ENCODE measurements at places on chromosomes 13 and 19.

GRCh38 chr13:27118428-27119054 lies 53.1 kb downstream of the USP12 start:
- no peak for DNase-seq

- no peak for DNase-seq
Measured at GRCh38 chr19:40512110-40512472, 45.3 kb downstream of the SPTBN4 start.

GRCh38 chr19:1235625-1236538 lies 1.9 kb downstream of the CBARP start:
- DNase-seq = peak; percentile 73

DNA sequence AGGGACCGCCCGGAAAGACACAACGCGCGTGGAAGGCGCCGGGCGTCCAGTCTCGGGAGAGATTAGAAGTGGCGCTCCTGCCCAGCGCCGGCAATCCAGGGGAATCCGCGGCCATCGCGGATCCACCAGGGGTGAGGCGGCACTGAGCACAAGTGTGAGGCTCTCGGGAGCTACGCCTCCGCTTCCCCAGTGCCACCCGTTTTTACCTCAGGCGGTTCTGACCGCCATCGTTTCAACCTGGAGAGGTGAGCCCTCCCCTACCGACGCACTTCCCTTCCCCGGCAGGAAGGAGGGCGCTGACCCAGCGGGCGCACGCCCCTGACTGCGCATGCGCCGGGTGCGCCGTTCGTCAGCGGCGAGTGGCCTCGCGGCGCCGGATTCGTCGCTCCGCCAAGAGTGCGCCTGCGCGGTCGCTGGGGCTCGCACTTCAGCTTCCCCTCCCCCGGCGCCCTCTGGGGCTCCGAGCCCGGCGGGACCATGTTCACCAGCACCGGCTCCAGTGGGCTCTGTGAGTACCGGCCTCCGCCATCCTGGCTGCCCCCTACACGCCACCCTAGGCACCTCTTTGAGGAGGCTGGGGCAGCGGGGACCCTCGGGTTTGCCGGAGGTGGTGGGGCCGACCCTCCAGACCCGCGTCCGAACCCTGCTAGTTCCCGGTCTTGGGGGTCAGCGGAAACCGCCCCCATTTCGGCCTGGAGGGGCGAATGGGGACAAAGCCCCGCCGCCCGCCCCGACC lies at the start of gene UBAC2:
UBAC2 (plus strand) TSS at position 423 of the 736 bp plus-strand sequence; CDS start at position 478, 55 bp downstream.
- peak; percentile 89 for DNase-seq

- DNase-seq = peak; percentile 62
Measured at GRCh38 chr13:100363874-100364273, 224.7 kb downstream of the GGACT start.

- no peak for DNase-seq
Measured at GRCh38 chr19:29750001-29750400, 34.9 kb upstream of the C19orf12 start.

- DNase-seq = peak; percentile 51
Measured at GRCh38 chr19:56333506-56333905, 18.9 kb upstream of the ZSCAN5A start.

DNA sequence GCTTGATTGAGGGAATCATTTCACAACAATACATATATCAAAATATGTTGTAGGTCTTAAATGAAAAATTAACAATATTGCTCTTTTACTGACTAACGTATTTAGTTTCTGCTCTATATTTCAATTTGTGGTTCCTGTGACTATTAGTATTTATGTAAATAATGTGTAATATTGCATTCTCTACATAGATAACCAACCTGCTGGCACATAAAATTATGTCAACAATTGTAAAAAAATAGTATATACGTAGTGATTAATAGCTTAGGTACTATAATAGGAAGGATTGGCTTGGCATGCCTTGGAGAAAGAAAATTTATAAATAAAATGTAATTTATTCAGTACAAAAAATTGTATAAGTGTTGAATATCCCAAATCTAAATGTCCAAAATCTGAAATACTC lies 1336.1 kb downstream of the PCDH9 start:
- no peak for DNase-seq

GRCh38 chr19:6457958-6458694 lies 1.5 kb downstream of the SLC25A23 start:
- no peak for DNase-seq

DNA sequence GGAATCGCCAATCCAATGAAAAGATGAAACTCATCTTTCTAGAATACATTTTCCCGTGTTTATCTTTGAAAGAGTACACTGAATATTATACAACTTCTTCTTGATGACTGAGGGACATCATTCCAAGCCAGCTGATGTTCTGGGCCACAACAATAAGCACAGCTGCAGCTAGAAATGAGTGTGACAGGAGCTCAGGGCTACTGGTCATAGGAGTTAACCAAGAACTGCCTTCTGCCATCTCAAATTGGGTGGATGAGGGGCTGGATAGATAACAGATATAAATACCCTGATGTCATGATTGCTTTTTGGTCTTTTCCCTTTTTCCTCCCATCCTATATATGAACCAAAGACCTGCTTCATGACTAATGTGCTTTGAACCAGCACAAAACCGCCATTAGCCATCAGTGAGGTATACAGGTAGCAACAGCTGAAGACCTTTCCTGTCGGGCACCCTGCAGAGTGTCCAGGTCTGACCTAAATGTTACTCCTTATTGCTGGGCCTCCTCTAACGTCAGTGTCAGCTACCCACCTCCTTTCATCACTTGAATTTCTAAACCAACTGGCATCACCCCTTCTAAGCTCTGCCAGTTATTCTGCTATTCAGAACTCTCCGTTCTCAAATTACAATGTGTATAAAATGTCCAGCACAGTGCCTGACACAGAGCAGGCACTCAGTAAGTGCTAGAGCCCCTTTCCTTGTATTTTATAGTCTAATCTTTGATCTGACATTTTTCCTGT lies 178.2 kb downstream of the ENOX1 start:
- DNase-seq = no peak

DNA sequence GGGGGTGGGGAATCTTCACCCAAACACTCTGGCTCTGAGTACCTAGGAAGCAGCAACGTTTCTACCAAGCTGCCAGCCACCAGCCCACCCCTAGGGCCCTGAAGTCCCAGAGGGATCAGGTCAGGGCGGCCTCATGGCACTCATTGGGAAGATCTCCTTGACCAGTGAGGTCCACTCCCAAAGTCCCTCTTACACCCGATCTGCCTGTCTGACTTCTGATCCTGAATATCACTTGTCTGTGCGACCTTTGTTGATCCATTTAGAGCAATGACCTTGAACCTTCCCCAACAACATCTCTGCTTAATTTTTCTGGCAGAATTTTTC lies 2.1 kb upstream of the GNA15 start:
- DNase-seq = no peak

DNA sequence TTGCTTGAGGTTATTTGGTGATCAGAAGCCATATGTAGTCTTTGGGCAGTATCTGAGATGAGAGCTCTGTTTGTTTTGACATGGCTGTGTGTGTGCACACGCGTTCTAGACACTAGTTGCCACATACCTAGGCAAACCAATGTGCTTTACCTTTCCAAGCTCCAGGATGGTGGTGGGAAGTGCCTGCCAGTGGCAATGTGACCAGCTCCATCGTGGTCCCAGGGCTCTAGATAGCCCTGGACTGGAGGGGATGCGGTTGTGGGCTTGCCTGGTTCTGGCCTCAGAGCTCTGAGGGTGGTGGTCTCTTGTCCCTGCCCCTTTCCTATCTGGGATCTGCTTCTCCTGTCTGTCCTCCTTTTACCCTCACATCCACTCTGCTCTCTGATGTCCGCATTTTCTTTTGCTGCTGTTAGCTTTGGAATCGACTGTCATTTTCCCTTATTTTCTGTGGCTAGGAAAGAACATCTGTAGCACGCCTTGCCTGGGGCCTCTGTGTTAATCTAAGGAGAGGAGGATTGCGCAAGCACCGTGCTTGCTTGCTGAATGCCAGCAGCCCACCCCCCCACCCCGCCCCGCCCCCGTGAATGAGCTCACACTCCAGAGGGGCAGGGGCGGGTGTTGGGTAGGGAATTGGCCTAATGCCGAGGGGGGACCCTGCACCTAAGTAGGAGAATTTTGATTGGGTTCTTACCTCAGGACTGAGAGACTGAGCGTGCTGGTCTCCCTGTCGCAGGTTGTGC lies 89.5 kb downstream of the ARHGEF7 start:
- DNase-seq = no peak

DNA sequence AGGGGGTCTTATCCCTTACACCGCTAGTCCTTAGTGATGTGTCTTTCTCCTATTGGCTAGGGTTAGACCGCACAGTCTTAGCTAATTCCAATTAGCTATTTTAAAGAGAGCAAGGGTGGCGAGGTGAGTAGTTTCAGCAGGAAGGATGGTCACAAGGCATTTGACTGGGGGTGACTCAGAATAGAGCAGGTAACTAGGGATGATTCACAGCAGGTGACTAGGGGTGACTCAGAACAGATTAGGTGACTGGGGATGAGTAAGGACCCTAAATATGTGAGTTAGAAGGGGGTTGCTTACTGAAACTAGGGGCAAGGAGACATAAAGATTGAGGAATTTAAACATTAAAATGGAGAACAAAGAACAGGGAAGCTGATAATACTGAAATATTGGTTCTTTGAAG lies 64.3 kb downstream of the ZNF66 start:
- DNase-seq = peak; percentile 8

- DNase-seq = peak; percentile 76
Measured at GRCh38 chr13:75550159-75550567, 572 bp downstream of the UCHL3 start.

DNA sequence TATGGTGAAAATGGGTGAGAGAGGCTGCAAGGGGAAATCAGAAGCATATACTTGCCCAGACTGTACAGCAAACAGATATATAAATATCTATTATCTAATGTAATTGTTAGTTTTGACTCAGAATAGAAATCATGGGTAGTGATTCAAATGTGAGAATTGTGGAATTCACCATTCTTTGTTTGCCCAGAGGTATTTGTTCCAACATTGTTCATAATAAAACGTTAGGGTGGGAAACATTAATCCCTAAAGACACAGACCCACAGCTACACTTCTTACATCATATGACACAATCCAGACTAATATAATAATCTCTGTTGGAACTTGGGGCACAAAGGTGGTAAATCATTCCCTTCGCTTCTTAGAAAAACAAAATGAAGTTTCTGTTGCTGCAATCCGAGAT lies 646.5 kb upstream of the SLITRK6 start:
- DNase-seq = no peak

DNA sequence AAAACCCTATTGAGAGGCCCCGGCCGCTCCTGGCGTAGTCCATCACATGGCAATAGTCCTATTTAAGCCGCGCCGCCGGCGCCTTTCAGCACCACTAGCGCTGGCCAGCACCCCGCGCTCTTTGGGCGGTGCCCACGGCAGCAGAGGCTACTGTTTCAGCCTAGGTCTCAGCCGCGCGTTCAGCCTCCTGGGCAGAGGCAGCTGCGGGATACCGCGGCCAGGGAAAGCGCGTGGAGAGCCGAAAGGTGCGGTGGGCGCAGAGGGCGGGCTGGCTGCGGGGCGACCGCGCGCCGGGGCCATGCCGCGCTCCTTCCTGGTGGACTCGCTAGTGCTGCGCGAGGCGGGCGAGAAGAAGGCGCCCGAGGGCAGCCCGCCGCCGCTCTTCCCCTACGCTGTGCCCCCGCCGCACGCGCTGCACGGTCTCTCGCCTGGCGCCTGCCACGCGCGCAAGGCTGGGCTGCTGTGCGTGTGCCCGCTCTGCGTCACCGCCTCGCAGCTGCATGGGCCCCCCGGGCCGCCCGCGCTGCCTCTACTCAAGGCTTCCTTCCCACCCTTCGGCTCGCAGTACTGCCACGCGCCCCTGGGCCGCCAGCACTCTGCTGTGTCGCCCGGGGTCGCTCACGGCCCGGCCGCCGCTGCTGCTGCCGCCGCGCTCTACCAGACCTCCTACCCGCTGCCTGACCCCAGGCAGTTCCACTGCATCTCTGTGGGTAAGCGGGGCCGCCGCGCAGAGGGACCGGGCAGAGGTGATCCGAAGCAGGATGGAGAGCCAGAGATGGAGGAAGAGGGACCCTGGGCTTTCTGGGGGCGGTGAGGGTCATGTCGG lies at the start of gene GSX1:
GSX1 (plus strand) TSS at position 91 of the 826 bp plus-strand sequence; CDS start at position 299, 208 bp downstream.
- DNase-seq = peak; percentile 71

- DNase-seq = no peak
Measured at GRCh38 chr19:45590300-45591003, 5.8 kb upstream of the OPA3 start.

GRCh38 chr13:76772241-76772640 lies 114.0 kb downstream of the KCTD12 start:
- DNase-seq = no peak

GRCh38 chr13:33176526-33176925 lies 109.0 kb downstream of the STARD13 start:
- no peak for DNase-seq

- no peak for DNase-seq
Measured at GRCh38 chr13:55155046-55155445, 1985.7 kb upstream of the PRR20A start.

- DNase-seq = no peak
Measured at GRCh38 chr13:96243376-96243775, 153.5 kb downstream of the HS6ST3 start.

DNA sequence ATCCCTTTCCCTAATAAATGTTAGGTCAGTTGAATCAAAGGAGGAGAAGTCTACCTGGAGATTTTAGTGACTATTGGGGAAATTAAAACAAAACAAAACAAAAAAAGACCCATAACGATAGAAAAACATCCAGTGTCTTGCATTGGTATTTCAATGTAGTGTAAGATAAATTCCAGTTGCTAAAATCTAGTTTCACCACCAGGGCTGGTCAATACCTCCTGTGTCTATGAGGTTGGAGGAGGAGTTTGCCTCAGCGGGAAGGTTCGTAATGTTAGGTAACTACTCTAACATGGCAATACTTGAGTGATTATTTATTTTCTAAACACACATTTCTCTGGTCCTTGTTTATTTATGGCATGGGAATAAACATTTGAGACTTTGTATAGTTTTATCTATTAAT lies 483.2 kb downstream of the FGF9 start:
- DNase-seq = no peak

- DNase-seq = peak; percentile 11
Measured at GRCh38 chr13:38309397-38309796, 40.3 kb upstream of the UFM1 start.

DNA sequence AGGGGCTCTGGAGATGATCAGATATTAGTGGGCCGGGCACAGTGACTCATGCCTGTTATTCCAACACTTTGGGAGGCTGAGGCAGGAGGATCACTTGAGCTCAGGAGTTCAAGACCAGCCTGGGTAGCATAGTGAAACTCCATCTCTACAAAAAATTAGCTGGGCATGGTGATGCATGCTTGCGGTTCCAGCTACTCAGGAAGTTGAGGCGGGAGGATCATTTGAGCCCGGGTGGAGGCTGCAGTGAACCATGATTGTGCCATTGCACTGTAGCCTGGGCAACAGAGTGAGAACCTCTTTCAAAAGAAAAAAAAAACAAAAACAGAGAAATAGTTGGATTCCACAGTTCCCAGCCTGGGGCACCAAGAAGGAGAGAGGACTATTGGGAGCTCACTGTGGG lies 17.9 kb upstream of the SHFL start:
- peak; percentile 45 for DNase-seq

DNA sequence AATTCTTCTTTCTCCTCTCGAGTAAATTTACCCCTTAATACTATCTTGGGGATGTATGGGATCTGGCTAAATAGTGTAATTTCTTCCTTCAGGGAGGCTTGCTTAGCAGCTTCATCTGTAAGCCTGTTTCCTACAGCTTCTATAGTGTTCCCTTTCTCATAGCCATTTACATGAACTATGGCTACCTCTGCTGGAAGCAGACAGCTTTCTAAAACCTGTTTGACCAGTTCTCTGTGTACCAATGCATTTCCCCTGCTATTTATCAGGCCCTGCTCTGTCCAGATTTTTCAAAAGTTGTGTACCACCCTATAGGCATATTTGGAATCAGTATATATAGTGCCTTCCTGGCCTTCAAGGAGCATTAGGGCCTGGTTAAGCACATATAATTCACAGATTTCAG lies 113.6 kb upstream of the PCDH9 start:
- DNase-seq = no peak
